Right lobe of liver (tissue), 6 donors: ENCODE measurements at places on chromosomes 2 and 18. TPM values are rescaled to one million over a fixed set of nuclear protein-coding genes. Genes with fewer than 3 reads are reported as not detected.

DSG2 gene
- 19.4 TPM for total RNA-seq

REEP1 gene
- total RNA-seq, result 0.88 TPM

GRCh38 chr2:37507051-37507410, 162.6 kb downstream of the QPCT start:
- no peak for DNase-seq
- H3K27ac ChIP-seq, result no peak overlapping the region
- H3K4me1 ChIP-seq, result no peaks in the 10 kb centered on the region
- H3K4me3 ChIP-seq, result no peak overlapping the region
- H3K36me3 ChIP-seq, result no peaks in the 10 kb centered on the region
- no peaks in the 10 kb centered on the region for H3K27me3 ChIP-seq

- H3K36me3 ChIP-seq, result no peaks in the 10 kb centered on the region
- H3K27me3 ChIP-seq, result no peaks in the 10 kb centered on the region
- DNase-seq, result no peak
- H3K4me1 ChIP-seq, result no peaks in the 10 kb centered on the region
Observed at GRCh38 chr2:196809260-196809659, at the start of gene C2orf66. Gene C2orf66, minus strand, starts transcription at chr2:196809355. Its CDS starts 19 bp downstream, at chr2:196809336.

DNA sequence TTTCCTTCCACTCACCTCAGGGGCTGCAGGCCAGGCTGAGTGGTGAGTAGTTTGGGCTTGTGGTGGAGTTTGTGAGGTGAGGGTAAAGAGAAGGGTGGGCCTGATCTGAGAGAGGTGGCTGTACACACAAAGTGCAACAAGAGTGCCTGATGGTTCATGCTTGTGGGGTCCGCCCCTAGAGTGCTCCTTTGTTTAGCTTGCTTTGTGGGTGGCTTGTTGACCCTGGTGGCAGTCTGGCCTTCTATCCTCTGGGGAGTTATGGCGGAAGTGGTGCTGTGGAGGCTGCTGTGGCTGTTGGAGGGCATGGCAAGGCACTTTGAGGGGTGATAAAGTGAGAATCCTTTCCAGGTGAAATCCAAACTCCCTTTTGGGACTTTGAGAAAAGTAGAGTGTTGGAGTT, 10.6 kb downstream of the UBE2F start:
- H3K27me3 ChIP-seq, result no peaks in the 10 kb centered on the region
- no peaks in the 10 kb centered on the region for H3K4me1 ChIP-seq
- H3K4me3 ChIP-seq, result no peak overlapping the region
- H3K27ac ChIP-seq, result no peak overlapping the region
- no peak for DNase-seq
- H3K36me3 ChIP-seq, result no peaks in the 10 kb centered on the region

DNA sequence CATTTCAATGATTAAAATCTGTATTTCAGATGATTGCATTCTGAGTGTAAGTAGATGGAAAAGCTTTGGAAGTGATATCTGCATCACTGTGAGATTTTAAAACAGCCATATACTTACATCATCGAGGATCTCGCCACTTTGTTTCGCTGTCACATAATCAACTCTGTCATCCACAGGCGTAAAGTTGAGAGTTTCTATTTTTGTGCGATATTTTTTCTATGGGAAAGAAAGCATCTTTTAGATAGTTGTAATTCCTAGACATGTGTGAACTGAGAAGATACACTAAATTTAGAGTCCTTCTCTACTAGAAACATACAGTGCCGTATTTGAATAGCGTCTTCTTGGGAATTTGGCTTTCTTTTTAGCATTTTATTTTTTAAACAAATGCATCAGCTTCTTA, 158.8 kb downstream of the RIF1 start:
- H3K4me3 ChIP-seq, result no peak overlapping the region
- H3K27ac ChIP-seq, result no peak overlapping the region
- no peaks in the 10 kb centered on the region for H3K4me1 ChIP-seq
- no peaks in the 10 kb centered on the region for H3K27me3 ChIP-seq

GRCh38 chr2:76197428-76197827, 486.7 kb upstream of the GCFC2 start:
- no peak for DNase-seq
- no peak overlapping the region for H3K4me3 ChIP-seq
- H3K4me1 ChIP-seq, result no peaks in the 10 kb centered on the region
- H3K36me3 ChIP-seq, result no peaks in the 10 kb centered on the region
- H3K27ac ChIP-seq, result no peak overlapping the region
